ENCODE measurements at places on chromosomes 7 and 10.

GRCh38 chr7:121330053-121330833, 1.4 kb downstream of the WNT16 start:
- no peak for DNase-seq

GRCh38 chr10:130762491-130762890, 549.0 kb downstream of the TCERG1L start:
- no peak for DNase-seq

GRCh38 chr7:135151533-135151932, 3.7 kb downstream of the TMEM140 start:
- no peak for DNase-seq

- no peak for DNase-seq
These were observed 24.0 kb downstream of the TMEM176A start for GRCh38 chr7:150824379-150825177.

- no peak for DNase-seq
These were observed 18.5 kb downstream of the STAM start for GRCh38 chr10:17662193-17663138.

GRCh38 chr7:71488308-71488707, 356.4 kb downstream of the GALNT17 start:
- DNase-seq = no peak

DNA sequence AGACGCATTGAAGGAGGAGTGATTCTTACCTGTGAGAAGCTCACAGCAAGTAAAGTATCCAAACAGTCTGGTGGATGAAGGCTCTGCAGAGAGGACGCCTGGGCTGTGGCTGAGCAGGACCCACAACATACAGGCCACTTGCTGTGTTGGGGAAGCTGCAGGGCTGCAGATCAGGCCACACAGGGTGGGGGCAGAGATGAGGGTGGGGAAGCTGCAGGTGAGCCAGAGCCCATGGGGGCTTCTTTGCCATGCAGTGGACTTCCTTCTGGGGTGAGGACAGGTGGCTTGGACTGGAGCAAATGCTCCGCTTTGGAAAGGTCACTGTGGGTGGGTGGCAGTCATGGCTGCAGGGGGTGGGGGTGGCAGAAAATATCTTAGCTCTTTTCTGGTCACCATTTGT, 214.8 kb downstream of the GLRX3 start:
- DNase-seq = no peak

DNA sequence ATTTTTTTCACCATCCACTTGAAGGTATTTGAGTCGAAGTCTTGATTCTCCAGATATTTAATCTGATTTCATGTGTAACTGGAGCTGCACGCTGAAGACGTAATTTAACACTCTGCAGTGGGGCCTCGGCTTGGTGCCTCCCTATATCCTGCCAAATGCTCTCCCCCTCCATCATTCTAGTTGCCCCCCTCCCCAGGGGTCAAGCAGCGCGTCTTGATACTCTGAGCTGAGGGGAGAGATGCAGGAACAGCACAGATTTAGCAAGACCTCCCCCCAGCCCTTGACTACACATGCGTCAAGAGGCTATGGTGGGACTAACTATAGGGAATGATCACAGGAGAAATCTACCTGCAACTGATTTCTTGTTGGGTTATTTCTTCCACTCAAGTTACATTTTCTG, 85.8 kb downstream of the PRPF18 start:
- no peak for DNase-seq

- DNase-seq = no peak
These were observed 485.8 kb downstream of the PLXDC2 start for GRCh38 chr10:20302033-20302432.

DNA sequence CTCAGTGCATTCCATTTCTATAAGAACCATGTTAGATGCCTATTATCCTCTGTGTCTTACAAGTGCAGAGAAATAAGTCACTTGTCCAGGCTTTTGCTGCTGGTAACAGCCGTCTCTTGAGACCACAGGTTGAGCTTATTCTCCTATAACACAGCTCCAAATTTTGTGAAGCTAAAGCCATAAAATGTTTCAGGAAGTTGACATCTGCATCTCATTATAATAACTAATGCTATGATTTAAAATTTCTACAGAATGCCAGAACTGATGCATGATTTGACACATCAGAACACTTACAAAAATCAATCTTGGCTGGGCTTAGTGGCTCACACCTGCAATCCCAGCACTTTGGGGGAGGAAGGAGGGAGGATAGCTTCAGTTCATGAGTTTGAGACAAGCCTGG, 986.9 kb downstream of the TYW1 start:
- DNase-seq = no peak

DNA sequence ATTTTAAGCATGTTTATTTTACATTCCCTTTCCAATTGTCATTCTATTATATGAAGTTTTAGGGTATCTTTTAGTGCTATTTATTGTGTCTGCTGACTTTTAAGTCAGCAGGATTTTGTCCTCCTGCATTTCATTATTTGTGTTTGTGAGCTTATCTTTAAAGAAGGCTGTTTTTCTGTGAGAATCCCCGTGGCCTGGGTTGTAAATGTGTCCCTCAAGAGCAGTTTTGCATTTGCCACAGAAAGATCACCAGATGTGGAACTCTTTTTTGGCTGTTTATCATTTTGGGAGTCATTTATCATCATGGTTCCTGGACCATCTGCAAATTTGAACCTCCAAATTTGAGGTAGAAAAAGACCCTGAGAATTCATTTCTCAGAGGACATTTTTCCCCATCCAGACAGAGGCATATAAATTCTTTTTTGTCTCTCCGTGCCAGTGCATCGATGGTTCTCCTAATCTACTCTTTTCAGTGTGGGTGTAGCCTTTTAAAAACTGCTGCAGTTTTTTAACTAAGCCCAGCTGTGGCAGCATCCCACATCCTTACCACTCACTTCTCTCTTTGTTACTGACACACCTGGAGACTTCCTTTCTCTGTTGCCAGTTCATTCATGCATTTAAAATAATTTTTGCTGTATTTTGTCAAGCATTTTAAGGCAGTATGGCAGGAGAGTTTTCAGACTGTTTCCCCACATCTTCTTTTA, 20.1 kb upstream of the MTURN start:
- no peak for DNase-seq

DNA sequence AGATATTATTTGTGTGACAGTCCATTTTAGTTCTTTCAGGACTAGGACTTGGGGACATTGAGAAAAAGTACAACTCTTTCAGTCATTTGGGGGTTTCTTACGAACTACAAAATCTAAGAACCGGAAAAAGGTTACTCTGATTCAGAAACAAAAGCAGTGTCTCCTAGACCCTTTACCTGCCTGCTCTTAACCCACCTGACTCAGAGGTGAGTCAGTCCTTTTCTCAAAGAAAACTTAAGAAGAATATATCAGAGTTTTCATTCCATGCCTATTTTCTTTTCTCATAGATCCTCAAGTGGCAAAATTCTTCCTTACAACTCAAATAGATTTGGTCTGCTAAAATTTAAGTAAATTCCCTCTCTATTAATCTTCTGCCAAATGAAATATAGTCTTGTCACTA, 114.9 kb upstream of the PTN start:
- DNase-seq = no peak

DNA sequence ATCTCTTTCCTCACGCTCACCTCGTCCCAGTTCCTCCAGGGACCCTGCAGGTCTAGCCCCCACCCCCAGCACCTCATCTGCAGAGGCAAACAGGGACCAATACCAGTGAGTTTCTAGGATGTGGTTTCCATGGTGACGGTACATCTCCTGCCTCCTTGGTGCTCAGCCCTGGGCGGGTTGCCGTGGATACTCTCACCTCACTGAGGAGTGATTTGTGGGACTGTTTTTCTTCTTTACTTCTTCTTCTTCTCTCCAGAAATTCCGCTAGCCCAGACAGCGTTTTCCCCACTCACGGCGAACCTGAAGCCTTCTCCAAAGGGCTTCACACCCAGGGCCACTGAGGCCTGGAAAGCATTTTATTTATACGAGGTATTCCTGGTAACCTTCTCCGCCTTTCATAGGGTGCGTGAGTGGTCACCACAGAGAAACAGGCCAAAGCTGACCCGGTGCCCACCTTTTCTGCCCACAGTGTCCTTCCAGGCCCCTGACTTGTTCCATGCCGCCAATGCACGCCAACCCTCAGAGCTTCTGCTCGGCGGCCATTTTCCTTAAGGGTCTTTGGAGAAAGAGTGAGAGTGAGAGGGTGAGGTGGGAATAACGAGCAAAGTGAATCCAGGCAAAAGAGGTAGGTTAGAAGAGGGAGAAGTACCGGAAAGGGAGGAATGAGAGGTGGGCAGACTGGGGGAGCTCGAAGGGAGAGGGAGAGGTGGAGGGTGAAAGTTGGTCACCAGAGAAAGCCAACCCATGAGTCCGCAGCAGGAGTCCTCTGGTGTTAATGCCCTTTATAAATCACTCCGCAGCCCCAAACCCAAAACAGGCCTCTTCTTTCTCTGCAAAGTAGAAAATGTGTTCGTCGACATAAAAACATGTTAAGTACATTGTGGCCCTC, 15.5 kb downstream of the FAM241B start:
- DNase-seq = no peak

GRCh38 chr7:26451997-26452396, 160.3 kb downstream of the SNX10 start:
- no peak for DNase-seq

GRCh38 chr10:119515511-119516045, 26.9 kb downstream of the RGS10 start:
- DNase-seq = no peak

DNA sequence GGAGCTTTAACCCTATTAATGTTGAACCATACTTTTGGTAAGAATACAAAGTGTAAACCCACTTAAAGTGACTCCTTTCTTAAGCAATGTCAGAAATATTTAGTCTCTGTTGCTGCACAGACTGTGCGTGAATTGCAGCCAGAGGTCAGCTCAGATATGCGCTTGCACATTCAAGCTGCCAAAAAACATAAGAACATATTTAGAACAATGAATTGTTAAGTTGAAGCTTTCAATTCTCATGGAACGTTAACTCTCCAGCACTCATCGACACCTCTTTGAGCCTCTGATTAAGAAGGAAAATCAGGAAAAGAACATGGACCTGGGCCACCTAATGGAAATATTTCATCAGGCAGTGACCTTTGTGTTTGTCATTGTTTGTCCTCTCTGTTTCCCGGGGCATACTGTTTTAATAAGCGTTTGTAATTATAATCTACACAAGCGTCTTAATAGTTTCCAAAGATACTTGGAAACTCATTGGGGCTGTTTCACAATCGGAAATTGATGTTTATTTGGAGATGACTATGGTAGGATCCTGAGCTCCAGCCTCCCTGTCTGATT, 193.0 kb upstream of the CELF2 start:
- DNase-seq = no peak

- DNase-seq = no peak
These were observed 9.7 kb downstream of the CFAP46 start for GRCh38 chr10:132932461-132933307.

DNA sequence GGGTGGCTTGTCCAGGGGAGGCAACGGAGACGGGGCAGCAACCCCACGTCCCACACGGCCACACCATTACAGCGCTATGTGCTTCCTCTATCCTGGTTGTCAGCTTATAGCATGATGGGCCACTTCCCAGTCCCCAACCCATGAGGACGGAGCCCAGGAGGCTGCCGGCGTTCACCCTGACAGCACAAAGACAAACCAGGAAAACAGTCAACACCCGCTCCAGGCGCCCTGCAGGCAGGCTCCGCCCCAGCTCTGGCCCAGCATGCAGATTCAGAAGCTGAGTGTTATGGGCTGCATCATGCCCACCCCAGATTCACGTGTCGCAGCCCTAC, 14.8 kb downstream of the WDR86 start:
- no peak for DNase-seq

- DNase-seq = no peak
These were observed 77.4 kb downstream of the DLG5 start for GRCh38 chr10:77849039-77849664.

- no peak for DNase-seq
These were observed 6.2 kb downstream of the TACR2 start for GRCh38 chr10:69410487-69410886.

DNA sequence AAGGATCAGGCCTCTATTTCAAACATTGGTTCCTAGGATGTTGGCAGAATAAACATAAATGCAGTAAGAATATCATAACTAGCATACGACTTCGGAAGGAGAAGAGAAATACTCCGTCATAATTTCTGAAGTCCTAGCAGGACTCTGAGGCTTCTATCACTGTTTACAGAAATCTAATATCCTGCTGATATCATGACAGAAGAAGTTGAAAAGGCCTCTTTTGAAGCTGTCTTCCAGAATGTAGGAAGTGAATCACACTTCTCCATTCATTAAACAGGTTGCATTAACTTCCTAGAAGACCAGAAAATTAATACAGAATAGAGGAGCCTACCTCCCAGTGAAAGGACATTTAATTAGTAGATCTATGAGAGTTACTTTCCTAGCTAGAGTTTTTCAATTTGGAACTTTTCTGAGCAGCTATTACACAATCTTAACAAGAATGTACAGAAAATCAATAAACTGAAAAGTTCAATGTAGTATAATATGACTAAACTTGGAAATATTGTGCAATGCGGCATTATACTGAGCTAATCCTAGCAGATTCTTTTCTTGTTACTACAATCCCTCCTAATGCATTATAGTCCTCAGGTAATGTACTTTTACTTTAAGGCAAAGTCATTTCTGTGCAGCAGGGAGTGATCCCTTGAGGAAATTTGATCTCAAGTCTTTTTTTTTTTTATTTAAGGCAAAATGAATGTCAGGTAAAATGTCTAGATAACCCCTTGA, 622.6 kb upstream of the CELF2 start:
- no peak for DNase-seq

DNA sequence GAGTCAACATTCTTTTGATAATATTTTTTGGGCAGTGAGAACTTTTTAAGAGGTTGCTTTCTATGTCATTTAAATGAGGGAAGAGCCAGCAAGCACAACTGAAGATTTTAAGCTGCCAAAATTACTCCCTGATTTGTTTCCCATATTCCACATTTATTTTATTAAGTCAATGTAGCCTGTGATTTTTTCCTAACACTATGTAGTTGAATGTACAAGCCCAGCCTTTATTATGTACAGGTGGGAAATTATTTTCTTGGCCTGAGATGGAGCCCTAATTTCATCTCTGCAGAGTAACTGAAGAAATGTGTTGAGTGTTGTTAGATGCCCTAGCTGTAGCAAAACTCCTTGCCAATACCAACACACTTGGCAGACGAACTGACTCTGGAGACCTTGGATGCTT, 83.1 kb upstream of the MINDY3 start:
- no peak for DNase-seq

DNA sequence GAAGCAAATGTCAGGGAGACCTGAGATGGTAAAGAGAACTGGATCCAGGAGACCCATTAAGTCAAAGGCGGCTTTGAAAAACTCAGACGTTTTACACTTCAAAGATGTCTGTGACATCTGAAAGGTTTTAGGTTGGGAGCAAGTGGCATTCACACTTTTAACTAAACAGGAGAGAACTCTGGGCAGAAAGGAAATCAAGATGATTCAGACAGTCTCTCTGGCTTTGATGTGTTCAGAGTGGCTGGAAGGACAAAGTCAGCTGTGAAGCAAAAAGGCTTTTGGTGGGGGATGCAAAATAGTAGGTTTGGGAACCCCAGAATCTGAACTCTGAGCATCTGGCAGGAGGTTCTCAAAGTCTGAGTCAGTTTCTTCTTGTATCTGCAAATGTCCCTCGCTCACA, 66.6 kb downstream of the PRKCQ start:
- DNase-seq = no peak
